ENCODE measurements at places on chromosomes 4 and X. TPM values are rescaled to one million over a fixed set of nuclear protein-coding genes. Genes with fewer than 3 reads are reported as not detected.

Gene USP26
- total RNA-seq, result not detected

Gene CDKN2AIP
- 14.3 TPM for total RNA-seq

- no peak for DNase-seq
Observed at GRCh38 chr4:168183717-168184571, 91.6 kb downstream of the ANXA10 start.

- no peak for DNase-seq
Observed at GRCh38 chr4:44704673-44705072, 21.7 kb downstream of the GNPDA2 start.

GRCh38 chr4:79044141-79044659 is 105.0 kb upstream of the PAQR3 start:
- DNase-seq, result no peak

- DNase-seq, result peak; percentile 77
Observed at GRCh38 chr4:6892190-6892908, 17.3 kb upstream of the TBC1D14 start.

GRCh38 chrX:12753366-12753765 is 37.8 kb upstream of the PRPS2 start:
- no peak for DNase-seq

GRCh38 chr4:40763228-40763716 is 13.5 kb downstream of the NSUN7 start:
- DNase-seq, result no peak

- no peak for DNase-seq
Observed at GRCh38 chrX:18898492-18898891, 85.4 kb downstream of the PHKA2 start.
